ENCODE measurements at places on chromosomes 11 and 22. TPM values are rescaled to one million over a fixed set of nuclear protein-coding genes. Genes with fewer than 3 reads are reported as not detected.

Gene CD248
- 500 TPM for total RNA-seq

Gene PARVA
- total RNA-seq = 50.7 TPM

Gene ADAMTS15
- 51.1 TPM for total RNA-seq

Gene AIFM3
- total RNA-seq = 1.1 TPM

Gene KRTAP5-8
- not detected for total RNA-seq

Gene LRRC4C
- 0.12 TPM for total RNA-seq

Gene NADSYN1
- total RNA-seq = 48.7 TPM

Gene SMTNL1
- total RNA-seq = not detected

Gene OR51B2
- total RNA-seq = not detected

Gene FGF3
- total RNA-seq = not detected

Gene NXPE4
- not detected for total RNA-seq

Gene REXO2
- total RNA-seq = 188 TPM

Gene PYGM
- 5.4 TPM for total RNA-seq

Gene RFPL3
- total RNA-seq = not detected

Gene DNAJB7
- total RNA-seq = not detected

Gene THAP12
- total RNA-seq = 14.0 TPM

Gene OR2AT4
- not detected for total RNA-seq

Gene OTOG
- not detected for total RNA-seq

Gene CDC42BPG
- total RNA-seq = not detected

Gene APOL4
- 2.2 TPM for total RNA-seq

Gene SLC5A1
- not detected for total RNA-seq

Gene PAMR1
- total RNA-seq = 219 TPM

Gene TMEM45B
- total RNA-seq = 0.12 TPM
